Stimulated activated CD4-positive, alpha-beta T cell treated with anti-CD3 and anti-CD28 coated beads, Interleukin-4, amount 100 ng/mL, for 4 hours (primary cell): ENCODE measurements at places on chromosomes 7 and 10.

- DNase-seq = no peak
Measured at GRCh38 chr7:86094166-86094669, 549.5 kb upstream of the GRM3 start.

DNA sequence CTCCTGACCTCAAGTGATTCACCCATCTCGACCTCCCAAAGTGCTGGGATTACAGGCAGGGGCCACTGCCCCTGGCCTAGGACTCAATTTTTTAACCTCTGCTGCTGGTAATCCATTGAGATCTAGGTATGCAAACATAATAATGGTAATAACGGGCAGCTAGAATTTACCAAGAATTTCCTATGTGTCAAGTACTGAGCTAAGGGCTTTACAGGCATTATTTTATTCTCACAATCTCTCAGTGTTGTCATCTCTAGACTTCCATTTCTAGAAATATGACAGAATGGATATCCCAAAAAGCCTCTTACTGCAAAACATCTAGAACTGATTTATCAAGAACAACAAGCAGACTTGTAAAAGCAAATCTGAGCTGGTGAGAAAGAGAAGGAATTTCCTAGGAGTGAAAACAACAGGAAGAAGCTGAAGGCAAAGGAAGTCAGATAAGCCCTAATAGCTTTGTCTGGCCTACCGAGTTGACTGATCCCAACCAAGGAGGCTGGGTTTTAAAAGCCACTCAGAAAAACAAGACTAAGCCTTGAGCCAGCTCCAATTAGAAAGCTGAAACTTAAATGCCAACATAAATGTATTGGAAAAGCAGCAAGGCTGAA, 70.6 kb downstream of the CCDC71L start:
- DNase-seq = no peak

GRCh38 chr7:157044147-157044687, 33.8 kb upstream of the MNX1 start:
- DNase-seq = no peak

- no peak for DNase-seq
Measured at GRCh38 chr10:75107756-75108683, 3.4 kb upstream of the SAMD8 start.

- DNase-seq = no peak
Measured at GRCh38 chr7:74612015-74612829, 45.3 kb upstream of the GTF2I start.

- no peak for DNase-seq
Measured at GRCh38 chr7:44064791-44065430, 456 bp downstream of the PGAM2 start.

GRCh38 chr7:123024989-123025758, 29.7 kb upstream of the TAS2R16 start:
- no peak for DNase-seq

DNA sequence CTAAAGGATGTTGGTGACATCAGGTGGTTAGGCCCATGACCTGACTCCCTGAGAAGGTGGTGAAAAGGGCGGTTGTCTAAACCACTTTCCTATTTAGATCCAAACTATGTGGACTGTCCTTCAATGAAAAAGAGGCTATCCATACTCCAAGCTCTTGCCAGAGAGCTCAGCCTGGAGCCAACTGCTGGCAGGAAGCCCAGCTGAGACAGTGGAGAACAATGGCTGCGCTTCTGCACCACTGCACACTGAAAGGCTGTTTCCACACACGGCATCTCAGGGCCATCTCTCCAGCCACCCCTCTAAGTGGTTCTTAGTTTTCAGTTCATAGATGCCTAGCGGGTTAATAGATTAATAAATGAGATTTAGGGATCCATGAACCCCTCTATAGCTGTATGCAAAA, 488.8 kb upstream of the ZMIZ1 start:
- DNase-seq = no peak

DNA sequence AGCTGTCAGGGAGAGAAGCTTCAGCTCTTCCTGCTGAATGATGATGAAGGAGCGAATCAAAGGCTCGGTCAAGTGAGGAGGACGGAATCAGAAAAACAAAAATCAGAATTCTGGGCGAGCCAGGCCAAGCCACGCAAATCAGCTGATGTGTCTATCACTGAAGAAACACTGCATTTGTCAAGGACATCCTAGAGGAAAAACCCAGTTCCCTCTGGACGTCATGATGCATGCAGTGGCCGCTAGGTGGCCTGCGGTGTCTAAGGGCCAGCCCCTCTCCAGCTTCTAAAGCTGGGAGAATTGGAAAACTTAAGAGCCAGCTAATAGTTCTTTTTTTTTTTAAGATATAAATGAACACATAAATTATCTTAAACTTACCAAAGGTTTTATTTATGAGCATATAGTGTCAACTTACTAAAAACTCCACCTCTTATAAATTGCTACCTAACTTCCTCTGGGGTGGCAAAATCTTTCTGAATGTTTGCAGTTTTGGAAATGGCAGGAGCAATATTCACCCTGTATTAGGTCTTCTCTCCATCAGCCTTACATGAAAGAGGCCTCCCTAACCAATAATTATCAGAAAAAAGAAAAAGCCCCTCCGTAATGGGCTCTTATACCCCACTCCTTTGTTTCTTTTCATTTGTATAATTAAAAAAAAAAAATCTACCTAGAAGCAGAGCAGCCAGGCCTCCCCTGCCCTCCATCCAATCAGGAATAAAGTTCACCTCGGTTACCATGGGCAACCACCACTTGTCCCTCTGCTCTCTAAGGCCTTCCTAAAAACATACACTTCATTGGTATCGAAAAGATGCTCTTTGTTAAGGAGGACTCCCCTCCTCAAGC, 186.8 kb downstream of the USP6NL start:
- no peak for DNase-seq

DNA sequence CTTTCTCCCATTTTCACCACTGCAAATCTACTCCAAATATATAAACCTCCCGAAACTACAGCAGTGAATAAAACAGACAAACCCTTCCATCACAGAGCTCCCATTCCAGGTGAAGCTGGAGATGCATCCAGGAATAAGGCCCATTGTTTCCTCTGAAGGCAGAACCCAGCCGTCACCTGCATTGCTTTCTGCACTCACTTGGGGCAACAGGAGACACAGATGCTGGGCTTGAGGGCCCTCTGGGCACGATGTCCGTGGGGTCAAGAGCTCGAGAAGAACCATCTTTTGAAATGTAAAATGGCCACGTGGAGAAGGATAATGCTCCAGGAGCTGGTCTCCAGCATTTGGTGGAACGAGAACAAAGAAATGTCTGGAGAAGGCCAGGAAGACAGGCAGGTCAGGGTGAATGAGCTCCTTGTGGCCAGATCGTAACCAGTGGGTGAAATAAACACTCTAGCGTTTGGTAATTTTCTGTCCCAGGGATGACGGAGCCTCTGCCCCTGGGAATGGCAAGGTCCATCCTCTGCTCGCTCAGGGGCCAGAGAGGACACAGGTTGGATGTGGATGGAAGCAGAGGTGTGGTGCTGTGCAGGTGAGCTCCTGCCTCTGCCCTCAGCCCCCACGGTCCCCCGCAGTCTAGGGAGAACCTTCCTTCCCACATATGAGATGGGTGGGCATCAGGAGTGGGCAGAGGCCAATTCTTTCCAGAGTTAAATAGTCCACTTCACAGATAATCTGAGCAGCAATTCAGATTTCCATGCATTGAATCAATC, 556.1 kb downstream of the DNAJB6 start:
- DNase-seq = no peak

- DNase-seq = no peak
Measured at GRCh38 chr10:6458814-6459213, 121.3 kb downstream of the PRKCQ start.

GRCh38 chr7:141872931-141873330, 31.6 kb upstream of the PRSS37 start:
- DNase-seq = no peak

DNA sequence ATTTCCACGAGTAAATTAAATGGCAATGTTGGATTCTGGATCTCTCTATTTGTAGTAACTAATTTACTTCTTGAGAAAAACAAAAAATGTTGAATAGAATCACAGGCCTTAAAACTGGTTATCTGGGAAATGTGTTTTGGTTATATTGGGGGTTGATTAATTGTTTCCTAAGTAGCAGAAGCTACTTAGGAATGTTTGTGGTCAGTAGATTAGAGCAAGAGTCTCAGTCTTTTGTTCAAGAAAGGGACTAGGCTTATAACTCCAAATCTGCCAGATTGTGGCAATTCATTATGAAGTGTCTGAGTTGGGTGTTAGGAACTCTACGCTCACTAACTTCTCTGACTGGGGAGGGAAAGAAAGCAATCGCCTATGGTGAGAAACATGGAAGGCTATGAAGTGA, 244.3 kb upstream of the PHYHIPL start:
- no peak for DNase-seq

- no peak for DNase-seq
Measured at GRCh38 chr10:118729200-118729599, 25.6 kb downstream of the CACUL1 start.

GRCh38 chr7:77687747-77688144, 8.5 kb upstream of the RSBN1L start:
- no peak for DNase-seq

GRCh38 chr7:115060095-115060870, 138.4 kb downstream of the MDFIC start:
- DNase-seq = no peak

- no peak for DNase-seq
Measured at GRCh38 chr10:62689712-62690111, 114.8 kb upstream of the ADO start.

- DNase-seq = no peak
Measured at GRCh38 chr7:40234046-40234445, 99.2 kb downstream of the SUGCT start.

DNA sequence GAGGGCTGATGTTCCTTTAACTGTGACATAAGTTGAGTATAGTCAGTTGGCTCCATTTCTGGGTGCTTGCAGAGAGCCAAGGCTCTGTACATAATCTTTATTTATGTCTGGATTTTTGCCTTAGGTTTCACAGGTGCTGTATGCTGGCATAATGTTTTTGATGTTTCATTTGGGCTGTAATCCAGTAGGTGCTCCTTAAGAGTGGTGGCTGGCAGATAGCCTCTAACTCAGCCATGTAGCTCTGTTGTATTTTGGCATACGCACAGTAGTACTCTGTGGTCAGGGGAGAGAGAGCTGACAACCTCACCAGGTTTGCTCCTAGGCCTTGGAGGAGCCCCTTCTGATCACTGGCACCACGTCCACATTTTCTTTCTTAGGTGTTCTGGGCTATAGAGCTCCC, 61.1 kb downstream of the RNF133 start:
- no peak for DNase-seq

DNA sequence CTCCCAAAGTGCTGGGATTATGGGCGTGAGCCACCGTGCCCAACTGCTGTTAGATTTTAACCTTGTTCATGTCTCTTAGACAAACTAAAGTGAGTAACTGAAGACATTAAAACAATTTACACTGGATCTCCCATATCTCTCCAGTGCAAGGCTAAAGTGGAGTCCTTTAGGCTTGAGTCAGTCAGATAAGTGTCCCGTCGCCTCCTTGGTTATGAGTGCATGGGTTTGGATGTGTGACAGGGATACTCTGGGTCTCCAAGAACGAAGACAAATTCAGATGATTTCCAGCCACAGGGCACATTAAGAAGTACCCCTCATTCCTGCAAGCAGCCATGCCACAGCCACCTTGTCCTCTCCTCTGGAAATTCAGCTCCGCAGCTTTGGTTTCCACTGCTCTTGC, 66.1 kb upstream of the PDZD8 start:
- no peak for DNase-seq

DNA sequence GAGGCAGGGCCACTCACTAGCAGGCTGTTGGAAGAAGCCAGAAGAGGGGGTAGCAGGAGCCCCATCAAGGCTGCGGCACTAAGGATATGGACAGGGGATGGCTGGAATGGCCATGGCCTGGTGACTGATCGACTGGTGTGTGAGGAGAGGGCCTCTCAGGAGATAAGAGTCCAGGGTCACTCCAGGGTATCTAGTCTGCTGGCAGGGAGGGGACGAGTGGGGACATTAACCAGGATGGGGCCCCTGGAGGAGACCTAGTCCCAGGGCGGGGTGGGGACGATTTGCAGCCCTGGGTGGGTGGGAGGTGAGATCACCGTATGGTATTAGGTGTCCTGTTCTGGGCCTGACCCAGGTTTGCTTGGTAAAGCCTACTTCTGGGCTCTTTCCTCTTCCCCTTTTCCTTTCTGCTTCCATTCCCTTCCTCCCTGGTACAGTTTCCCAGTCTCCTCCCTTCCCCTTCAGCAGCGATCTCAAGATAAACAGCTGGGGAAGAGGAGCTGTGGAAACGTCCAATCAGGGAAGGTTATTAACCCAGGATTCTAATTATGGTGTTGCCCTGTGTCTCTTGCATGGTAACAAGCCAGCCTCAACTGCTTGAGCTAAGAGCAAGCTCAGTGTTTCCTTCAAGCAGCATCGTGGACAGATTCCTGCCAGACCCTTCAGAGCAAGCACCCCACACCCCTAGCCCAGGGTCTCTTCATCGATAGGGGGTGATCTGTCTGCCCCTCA, 233.2 kb downstream of the RPS24 start:
- DNase-seq = no peak

- no peak for DNase-seq
Measured at GRCh38 chr10:70564901-70565351, 37.6 kb downstream of the PRF1 start.

- no peak for DNase-seq
Measured at GRCh38 chr7:27199849-27200760, at the start of gene HOXA13. HOXA13 (minus strand) TSS chr7:27200091; CDS start chr7:27200077, 14 bp downstream.

DNA sequence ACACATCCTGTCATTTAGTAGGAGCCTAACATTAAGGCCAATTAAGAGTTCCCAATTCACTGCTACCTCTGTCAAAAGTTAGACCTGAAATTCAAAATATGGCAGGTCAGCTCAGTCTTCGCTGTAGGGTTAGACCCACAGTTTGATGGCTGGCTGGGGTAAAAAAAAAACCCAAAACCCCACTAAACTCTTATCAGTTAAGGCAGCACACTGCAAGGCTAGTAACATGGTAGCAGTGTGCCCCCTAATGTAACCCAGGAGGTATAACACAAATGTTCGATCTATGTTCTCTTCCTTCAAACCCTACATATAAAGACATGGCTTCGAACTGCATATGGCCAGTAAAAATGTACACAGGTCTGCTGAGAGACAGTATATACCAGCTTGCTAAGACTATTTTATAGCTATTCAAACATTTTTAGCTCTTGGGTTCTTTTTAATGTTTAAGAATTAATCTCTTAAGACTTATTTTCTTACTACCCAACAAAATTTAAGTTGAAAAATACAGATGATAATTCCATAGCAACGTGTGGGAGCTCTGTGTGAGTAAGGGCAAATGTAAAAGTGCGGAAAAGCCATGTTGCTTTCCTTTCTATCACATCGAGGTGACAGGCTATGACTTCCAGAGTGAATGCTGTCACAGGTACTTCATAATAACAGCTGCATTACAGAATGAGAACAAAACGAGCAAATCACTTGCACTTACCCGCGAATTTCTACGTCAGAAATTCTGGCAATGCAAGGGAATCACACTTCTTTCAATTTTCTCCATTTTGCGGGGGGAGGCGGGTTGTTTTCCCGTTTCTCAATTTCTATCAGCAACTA, 168.4 kb upstream of the IMMP2L start:
- no peak for DNase-seq
